ENCODE measurements at places on chromosomes 5 and 9.

- no peak for DNase-seq
Observed at GRCh38 chr5:66840511-66841013, 244.4 kb downstream of the MAST4 start.

DNA sequence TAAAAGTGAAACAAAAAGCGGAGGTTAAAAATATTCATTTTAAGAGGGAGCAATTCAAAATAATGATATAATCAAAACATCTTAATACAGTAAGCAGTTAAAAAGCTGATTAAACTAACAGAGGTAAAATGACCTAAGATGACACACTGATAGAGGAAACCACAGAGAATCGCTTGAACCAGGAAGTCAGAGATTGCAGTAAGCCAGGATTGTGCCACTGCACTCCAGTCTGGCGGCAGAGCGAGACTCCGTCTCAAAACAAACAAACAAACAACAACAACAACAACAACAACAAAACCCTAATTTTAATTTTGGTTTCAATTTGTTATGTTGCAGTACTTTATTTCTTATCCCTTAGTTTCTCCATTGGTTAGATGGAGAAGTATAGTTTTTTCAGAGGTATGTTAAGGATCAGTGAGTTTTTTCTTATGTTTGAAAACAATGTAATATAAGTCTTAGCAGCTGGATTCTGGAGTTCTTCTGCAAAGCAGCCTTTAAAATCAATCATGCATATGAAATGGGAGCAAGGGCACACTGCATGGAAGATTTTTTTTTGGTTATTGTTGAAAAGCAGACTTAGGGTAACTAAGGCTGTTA, 58.5 kb downstream of the MLANA start:
- DNase-seq, result peak; percentile 13

DNA sequence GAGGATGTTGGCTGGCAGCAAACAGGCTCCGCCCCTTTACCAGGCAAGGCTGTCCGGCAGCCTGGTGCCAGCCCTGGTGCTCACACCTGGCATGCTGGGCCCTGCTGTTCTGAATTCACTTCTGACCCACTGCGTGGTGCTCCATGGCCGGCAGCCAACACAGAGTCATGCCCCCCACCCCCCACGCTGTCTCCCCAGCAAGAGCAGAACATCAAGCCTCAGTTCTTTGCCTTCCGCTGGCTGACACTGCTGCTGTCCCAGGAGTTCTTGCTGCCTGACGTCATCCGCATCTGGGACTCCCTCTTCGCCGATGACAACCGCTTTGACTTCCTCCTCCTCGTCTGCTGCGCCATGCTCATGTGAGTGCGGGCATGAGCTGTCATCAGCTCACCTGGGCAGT, 12.6 kb upstream of the ENDOG start:
- no peak for DNase-seq

DNA sequence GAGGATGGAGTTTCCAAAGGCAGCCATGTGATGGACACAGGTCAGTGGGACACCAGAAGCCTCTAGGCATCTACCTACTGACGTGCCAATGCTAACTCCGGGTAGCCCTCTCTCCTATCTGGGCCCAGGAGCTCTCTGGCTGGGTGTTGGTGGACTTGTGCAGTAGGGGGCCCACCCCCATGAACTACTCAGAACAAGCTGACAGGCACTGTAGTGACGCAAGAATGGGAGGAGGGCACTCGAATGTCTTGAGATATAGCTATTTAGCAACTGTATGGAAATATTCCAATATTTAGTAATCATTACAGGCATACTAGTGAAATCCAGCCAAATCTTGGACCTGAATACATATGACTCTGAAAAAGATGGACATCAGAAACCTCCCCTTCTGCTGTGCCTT, 5.7 kb upstream of the DOCK2 start:
- DNase-seq, result no peak

DNA sequence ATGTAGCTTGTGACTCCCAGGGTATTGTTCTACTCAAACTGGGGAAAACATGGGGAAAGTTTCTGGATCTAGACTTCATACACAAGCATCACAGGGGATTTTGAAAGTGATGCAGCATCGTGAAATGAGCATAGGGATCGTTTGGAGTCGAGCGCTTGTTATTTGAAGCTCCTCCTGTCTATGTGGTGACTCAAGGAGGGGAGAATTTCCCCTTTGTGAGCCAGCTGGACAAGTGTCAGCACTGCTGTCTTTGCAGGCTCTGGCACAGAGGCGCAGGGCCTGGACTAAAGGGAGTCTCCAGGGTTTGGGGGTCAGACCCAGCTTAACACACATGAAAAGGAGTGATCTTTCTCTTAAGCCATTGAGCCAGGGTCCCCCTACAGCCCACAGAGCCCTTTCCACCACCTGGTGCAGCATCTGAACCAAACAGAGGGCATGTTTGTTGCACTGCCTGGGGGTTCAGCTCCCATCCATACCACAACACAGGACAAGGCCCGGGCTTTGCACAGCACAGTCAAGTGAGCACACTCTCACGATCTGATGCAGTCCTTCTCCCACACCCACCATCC, 51.0 kb downstream of the IRF1 start:
- DNase-seq, result no peak

- peak; percentile 1 for DNase-seq
Observed at GRCh38 chr5:62779010-62779422, 200.4 kb downstream of the LRRC70 start.

DNA sequence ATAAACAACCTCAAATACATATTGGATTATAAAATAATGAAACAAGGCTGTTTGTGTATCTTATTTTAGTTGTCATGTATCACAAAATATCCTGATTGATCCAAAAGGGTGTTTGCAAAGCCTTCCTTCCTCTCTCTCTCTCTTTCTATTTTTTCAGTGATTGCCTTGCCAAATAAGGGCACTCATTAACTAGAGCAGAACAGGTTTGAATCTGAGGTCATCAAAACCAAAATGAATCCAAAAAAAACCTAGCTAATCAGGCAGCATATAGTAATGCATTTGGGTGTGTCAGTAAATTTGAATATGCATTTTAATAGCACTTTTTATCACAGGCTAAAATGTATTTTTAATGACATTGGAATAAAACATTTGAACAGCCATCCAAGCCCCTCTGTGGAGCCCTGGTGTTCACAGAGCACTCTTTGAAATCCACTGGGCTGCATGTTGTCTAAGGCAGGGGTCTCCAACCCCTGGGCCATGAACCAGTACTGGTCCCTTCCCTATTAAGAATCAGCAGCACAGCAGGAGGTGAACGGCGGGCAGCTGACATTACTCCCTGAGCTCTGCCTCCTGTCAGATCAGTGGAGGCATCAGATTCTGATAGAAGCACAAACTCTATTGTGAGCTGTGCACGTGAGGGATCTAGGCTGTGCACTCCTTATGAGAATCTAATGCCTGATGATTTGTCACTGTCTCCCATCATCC, 171.8 kb upstream of the RAI14 start:
- no peak for DNase-seq

- DNase-seq, result no peak
Observed at GRCh38 chr9:30075451-30076199, 2308.8 kb upstream of the ACO1 start.

DNA sequence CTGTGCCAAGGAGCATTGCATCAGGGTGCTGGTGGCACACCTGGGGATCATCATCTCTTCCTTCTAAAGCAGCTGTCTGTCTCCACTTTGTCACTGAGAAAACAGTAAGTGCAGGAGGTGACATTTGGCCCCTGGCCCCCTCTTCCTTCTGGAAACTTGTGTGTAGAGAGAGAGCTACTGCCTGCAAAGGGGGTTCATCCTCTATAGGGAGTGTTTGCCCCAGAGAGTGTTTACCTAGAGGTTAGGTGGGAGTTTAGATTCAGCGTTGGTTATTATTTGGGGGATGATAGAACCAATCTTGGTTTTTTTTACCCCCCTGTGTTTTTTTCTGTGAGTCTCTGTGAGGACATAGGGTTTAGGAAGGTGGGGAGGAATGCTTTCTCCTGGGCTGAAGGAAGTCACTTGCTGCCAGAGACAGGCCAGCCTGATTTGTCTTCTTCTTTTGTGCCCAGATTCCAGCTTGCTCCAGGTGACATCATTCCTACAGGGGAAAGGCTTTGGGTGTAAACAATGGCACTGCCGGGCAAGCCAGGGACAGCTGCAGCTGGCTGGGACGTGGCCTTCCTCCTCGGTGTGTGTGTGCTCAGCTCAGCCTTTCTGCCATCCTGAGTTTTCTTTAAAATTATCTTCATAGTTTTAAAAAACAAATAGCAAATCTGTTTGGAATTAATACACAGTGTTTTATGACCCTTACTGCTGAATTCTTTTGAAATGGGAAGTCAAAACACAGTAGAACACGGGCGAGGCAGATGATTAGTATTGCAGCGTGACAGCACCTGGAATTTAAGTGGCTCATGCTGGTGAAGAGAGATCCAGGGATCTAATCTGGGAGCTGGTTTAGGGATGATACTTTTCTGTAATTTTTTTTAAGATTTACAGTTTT, 24.5 kb downstream of the PRRC2B start:
- no peak for DNase-seq

GRCh38 chr5:149576021-149576420, 5.3 kb upstream of the ARHGEF37 start:
- DNase-seq, result no peak

GRCh38 chr9:94813379-94813778, 86.9 kb downstream of the AOPEP start:
- DNase-seq, result no peak

DNA sequence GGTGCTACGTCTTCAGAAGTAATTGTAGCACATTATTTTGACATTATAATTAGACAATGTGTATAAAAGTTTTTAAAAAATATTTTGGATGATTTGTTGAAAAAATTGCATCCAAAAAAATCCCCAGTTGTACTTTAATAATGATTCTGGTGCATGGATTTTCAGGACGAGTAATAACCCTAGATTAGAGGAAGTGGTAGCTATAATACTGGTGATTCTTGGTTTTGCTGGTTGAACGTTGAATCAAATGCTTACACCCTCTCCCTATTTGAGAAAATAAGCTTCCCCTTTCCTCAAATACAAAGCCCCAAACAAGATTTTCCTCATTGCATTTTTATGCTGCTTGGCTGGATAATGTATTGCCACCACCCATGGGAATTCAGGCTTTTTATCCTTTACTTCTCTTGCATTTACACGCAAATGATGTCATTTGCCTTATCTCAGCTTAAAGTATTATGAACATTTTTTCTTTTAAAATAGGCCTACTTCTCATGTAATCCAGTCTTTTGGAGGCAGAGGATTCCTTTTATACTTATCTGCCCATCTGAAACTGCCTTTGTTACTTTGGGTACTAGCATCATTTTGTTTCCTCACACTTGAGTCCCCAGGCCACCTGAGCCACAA, 86.3 kb downstream of the UBE2R2 start:
- no peak for DNase-seq

DNA sequence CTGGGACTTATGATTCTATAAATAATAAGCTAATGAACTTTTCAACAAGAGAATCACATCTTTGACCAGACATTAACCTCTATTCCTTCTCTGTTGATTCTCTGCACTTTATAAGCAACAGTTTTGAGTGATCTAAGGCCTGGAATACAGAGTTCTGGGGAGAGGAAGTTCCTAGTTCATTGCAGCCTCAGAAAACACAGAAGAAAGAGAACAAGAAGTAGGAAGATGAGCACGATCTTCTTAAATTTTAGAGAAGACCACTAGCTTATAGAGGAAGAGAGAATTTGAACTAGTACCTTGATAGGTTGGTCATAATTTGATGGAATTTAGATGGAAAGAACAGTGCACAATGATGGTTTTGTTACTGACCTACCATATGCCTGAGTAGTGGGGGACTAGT, 8.5 kb upstream of the C9orf72 start:
- DNase-seq, result no peak

- no peak for DNase-seq
Observed at GRCh38 chr9:116958881-116959280, 271.8 kb downstream of the TRIM32 start.

- no peak for DNase-seq
Observed at GRCh38 chr5:83512061-83512745, 40.7 kb downstream of the VCAN start.

DNA sequence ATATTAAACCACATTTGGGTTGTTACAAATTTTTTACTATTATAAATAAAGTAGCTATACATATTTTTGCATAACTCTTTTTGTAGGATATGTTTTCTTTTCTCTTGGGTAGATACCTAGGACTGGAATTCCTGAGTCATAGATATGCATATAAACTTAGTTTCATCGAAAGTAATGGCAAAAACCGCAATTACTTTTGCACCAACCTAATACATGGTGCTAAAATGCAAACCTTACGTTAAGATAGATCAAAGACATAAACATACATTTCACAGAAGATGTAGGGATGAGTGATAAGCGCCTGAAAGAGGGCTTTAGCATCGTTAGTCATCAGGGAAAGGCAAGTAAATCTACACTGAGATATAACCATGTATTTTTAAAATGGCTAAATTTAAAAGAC, 178.4 kb upstream of the EFNA5 start:
- DNase-seq, result no peak

DNA sequence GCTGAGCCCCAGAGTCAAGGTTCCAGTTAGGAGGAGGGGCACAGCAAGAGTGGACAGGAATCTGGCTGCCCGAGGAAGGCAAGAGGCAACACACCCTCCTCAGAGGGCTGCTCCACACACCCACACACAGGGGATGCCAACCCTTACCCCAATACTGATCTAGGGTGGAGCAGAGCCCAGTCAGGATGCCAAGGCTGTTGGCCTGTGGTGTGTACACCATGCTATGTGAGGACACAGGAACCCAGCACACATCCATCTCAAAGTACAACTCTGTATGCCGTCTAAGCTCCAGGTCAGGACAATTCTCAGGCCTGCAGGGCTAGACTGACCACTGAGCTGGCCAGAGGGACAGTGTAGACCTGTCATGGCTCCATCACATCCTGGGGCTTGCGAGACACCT, 2.6 kb downstream of the SEPTIN8 start:
- no peak for DNase-seq

DNA sequence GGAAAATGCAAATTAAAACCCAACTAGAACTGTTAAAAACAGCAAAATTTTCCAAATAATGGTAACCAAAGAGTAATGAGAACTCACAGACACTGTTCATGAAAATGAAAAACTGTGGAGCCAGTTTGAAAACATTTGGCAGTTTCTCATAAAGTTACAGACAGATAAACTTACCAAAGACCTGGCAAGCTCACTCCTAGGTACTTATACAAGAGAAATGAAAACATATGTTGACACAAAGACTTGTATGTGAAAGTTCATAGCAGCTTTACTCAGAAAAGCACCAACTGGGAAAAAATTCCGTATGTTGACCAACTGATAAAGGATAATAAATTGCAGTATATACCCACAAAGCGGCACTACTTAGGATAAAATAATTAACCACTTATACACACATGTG, 10.3 kb downstream of the ZNF782 start:
- DNase-seq, result no peak

All from CD4-positive, alpha-beta T cell treated with Interleukin-6 for 4 hours (primary cell).